ENCODE measurements at places on chromosomes 4 and X.

DNA sequence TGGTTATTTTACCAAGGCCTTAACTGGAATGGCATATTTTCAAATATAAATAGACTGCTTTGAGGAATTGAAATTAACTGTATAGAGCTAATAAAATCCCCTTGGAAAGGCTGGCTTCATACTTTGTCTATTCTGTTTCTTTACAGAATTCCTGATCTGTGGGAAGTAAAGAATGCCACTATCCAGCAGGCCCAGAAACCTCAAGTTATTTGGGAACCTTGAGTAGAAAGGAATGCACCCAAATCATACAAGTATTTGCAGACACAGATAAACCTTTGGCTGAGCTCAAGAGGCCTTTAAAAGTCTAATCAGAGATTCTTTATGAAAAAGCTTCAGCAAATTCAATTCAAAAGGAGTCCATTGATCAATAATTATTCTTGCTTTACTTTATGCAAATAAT lies 975.7 kb upstream of the PABPC4L start:
- no peak overlapping the region for H3K4me3 ChIP-seq
- no peaks in the 10 kb centered on the region for H3K4me1 ChIP-seq
- no peak overlapping the region for H3K27ac ChIP-seq
- no peaks in the 10 kb centered on the region for H3K27me3 ChIP-seq

GRCh38 chr4:6002926-6003325 lies 15.3 kb downstream of the C4orf50 start:
- H3K36me3 ChIP-seq: no peaks in the 10 kb centered on the region
- H3K4me3 ChIP-seq: no peak overlapping the region
- DNase-seq: no peak
- H3K27me3 ChIP-seq: peaks cover 46% of the 10 kb centered on the region
- H3K27ac ChIP-seq: no peak overlapping the region

GRCh38 chr4:105107095-105107856 lies 39.4 kb upstream of the TET2 start:
- no peaks in the 10 kb centered on the region for H3K27me3 ChIP-seq
- H3K36me3 ChIP-seq: no peaks in the 10 kb centered on the region
- H3K4me3 ChIP-seq: no peak overlapping the region
- H3K4me1 ChIP-seq: no peaks in the 10 kb centered on the region
- H3K27ac ChIP-seq: no peak overlapping the region

DNA sequence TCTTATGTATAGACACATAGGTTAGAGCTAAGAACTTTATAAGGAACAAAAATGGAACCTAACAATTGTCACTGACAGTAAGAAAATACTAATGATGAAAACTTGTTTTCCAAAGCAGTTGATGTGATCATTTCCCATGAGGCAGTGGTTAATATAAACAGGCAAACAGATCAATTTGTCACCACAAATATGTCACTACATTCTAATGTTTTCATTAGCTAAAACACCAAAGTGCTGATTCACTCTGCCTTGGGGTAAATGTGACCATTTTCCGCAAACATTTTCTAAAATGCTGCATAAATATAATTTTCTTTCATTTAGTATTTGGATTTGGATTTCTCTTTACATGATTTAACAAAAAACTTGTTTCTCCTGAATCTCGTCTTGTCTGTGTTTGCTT lies 408.9 kb upstream of the CTSO start:
- H3K4me3 ChIP-seq: no peak overlapping the region
- H3K27ac ChIP-seq: no peak overlapping the region
- DNase-seq: no peak
- no peaks in the 10 kb centered on the region for H3K27me3 ChIP-seq
- peaks cover 6% of the 10 kb centered on the region for H3K4me1 ChIP-seq

DNA sequence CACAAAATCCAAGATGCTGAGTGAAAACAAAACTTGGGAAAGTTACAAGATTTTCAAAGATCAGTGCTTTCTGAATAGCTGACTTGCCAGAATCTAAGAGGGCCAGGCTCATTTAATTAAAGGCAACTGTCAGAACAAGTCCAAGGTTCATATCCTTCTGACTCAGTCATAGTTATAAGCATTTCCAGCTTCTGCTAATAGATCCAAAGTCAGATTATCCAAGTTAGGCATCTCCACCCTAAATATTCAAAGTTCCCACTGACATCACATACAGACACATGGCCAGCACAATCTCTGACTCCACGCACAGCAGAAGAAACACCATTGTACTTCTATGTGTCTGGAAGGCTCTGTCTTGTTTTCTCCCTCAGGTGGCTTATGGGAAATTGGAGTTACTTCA lies 41.8 kb downstream of the GASK1B start:
- no peaks in the 10 kb centered on the region for H3K27me3 ChIP-seq
- H3K4me1 ChIP-seq: no peaks in the 10 kb centered on the region
- no peak overlapping the region for H3K27ac ChIP-seq
- no peak for DNase-seq

- no peaks in the 10 kb centered on the region for H3K36me3 ChIP-seq
- no peak overlapping the region for H3K27ac ChIP-seq
- no peak overlapping the region for H3K4me3 ChIP-seq
- peak; percentile 6 for DNase-seq
- H3K4me1 ChIP-seq: no peaks in the 10 kb centered on the region
Observed at GRCh38 chr4:138522366-138522765, 280.2 kb upstream of the SLC7A11 start.

- H3K36me3 ChIP-seq: no peaks in the 10 kb centered on the region
- no peak overlapping the region for H3K4me3 ChIP-seq
- H3K27me3 ChIP-seq: no peaks in the 10 kb centered on the region
- H3K27ac ChIP-seq: no peak overlapping the region
- DNase-seq: no peak
Observed at GRCh38 chrX:32851556-32851955, 359.8 kb downstream of the DMD start.

- DNase-seq: no peak
- no peak overlapping the region for H3K27ac ChIP-seq
- no peaks in the 10 kb centered on the region for H3K36me3 ChIP-seq
Observed at GRCh38 chr4:136571315-136571714, 961.0 kb downstream of the PCDH18 start.

- H3K4me1 ChIP-seq: no peaks in the 10 kb centered on the region
- DNase-seq: no peak
- no peaks in the 10 kb centered on the region for H3K36me3 ChIP-seq
- H3K27me3 ChIP-seq: no peaks in the 10 kb centered on the region
- no peak overlapping the region for H3K27ac ChIP-seq
Observed at GRCh38 chr4:28278676-28279075, 1418.0 kb downstream of the STIM2 start.

DNA sequence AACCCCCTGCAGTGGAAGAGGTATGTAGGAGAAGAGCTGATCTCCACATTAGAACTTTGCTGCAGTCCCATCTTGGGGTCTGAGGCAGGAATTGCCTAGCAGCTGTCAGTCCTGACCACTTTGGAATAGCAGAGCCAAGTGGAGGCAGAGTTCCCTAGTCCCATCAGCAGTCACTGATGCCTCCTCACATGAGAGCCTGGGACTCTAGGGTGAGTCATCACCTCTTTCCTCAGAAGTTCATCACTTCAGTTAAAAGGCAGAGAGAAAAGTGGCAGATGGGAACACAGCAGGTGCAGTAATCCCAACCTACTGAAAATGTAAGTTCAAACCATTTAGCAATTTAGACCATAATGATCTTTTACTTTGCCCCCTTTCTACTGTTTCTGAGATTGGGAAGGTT lies 73.9 kb upstream of the MED14 start:
- no peak for DNase-seq
- H3K27ac ChIP-seq: no peak overlapping the region
- no peak overlapping the region for H3K4me3 ChIP-seq
- no peaks in the 10 kb centered on the region for H3K4me1 ChIP-seq

- H3K27ac ChIP-seq: no peak overlapping the region
- no peak for DNase-seq
- H3K4me3 ChIP-seq: no peak overlapping the region
- H3K27me3 ChIP-seq: no peaks in the 10 kb centered on the region
- no peaks in the 10 kb centered on the region for H3K4me1 ChIP-seq
Observed at GRCh38 chr4:93775551-93775950, 53.0 kb upstream of the ATOH1 start.

DNA sequence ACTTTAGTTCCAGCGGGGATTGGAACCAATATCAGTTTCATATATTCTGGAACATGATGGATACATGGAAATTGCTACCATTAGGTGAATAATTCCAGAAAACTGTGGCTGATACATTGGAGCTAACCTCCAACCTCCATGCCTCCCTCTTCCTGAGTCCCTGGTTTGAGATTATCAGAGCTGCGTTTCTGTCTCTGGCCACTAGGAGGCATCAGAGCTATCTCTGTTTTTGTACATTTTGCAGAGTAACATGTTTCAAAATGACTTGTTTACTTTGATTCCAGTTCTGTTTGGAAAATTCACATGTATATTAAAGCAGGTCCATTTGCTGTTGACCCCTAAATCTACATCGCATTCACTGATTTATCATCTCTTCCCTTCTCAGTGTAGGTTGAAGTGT lies 2.4 kb upstream of the RAB40AL start:
- H3K4me1 ChIP-seq: no peaks in the 10 kb centered on the region
- H3K36me3 ChIP-seq: no peaks in the 10 kb centered on the region
- H3K27ac ChIP-seq: no peak overlapping the region
- H3K27me3 ChIP-seq: no peaks in the 10 kb centered on the region
- no peak overlapping the region for H3K4me3 ChIP-seq

GRCh38 chr4:158811216-158811540 lies 42.4 kb downstream of the FNIP2 start:
- no peak for DNase-seq
- H3K27me3 ChIP-seq: no peaks in the 10 kb centered on the region
- H3K36me3 ChIP-seq: no peaks in the 10 kb centered on the region

- no peak for DNase-seq
- no peaks in the 10 kb centered on the region for H3K27me3 ChIP-seq
- no peak overlapping the region for H3K27ac ChIP-seq
Observed at GRCh38 chr4:185463541-185463940, 8.0 kb downstream of the CCDC110 start.

- H3K27ac ChIP-seq: no peak overlapping the region
- H3K36me3 ChIP-seq: no peaks in the 10 kb centered on the region
- no peaks in the 10 kb centered on the region for H3K27me3 ChIP-seq
- no peak overlapping the region for H3K4me3 ChIP-seq
Observed at GRCh38 chr4:168811786-168812651, 198.0 kb downstream of the CBR4 start.

DNA sequence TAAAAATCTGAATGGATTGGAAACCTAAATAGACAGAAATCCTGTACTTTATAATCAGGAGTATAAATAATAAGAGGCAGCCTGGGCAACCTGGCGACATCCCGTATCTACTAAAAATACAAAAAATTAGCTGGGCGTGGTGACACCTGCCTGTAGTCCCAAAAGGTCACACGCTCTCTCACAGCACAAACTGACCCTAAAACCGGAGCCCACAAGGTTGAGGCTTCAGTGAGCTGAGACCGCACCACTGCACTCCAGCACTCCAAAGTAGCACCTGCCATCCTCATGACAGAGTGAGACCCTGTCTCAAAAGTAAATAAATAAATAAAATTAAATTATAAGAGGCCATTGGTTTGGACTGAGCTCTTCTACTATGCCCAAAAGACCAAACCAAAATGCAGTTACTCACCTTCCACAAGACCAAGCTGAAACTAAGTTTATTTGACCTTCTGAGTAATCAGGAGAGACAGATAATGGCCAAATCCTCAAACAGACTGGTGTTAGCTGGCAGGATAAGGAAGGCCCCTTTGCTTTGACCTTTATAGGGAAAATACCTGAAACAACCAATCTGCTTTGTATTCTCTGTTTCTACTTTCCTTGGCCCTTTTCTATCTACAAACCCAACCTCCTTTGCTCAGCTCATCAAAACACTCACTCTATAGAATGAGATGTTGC lies 3.2 kb upstream of the GRSF1 start:
- no peaks in the 10 kb centered on the region for H3K4me1 ChIP-seq
- H3K36me3 ChIP-seq: no peaks in the 10 kb centered on the region
- H3K4me3 ChIP-seq: no peak overlapping the region
- no peak for DNase-seq
- no peaks in the 10 kb centered on the region for H3K27me3 ChIP-seq

DNA sequence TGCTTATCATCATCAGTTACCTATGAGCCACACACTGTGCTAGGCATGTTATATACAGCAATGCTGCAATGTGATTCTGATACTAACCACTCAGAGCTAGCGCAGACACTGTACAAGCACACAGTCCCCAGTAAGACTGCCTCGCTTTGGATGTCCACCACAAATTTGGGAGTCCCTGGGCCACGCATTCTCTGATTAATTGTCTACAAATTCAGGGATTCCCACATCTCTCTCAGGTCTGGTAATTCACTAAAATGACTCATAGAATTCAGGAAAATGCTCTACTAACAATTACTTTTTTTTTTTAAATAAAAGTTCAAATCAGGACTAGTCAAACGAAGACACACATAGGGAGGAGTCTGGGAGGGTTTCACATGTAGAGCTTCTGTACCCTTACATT lies 652.1 kb upstream of the AADAT start:
- DNase-seq: no peak
- no peaks in the 10 kb centered on the region for H3K27me3 ChIP-seq
- H3K36me3 ChIP-seq: no peaks in the 10 kb centered on the region
- no peak overlapping the region for H3K27ac ChIP-seq
- H3K4me3 ChIP-seq: no peak overlapping the region

GRCh38 chr4:183395395-183395794 lies 49.0 kb upstream of the CDKN2AIP start:
- no peak overlapping the region for H3K27ac ChIP-seq
- H3K4me3 ChIP-seq: no peak overlapping the region
- DNase-seq: no peak
- H3K27me3 ChIP-seq: no peaks in the 10 kb centered on the region

GRCh38 chr4:75630174-75630936 lies at the start of gene CDKL2:
CDKL2 (minus strand) TSS chr4:75630528; CDS start chr4:75625988, 4,540 bp downstream.
- no peaks in the 10 kb centered on the region for H3K27me3 ChIP-seq
- DNase-seq: peak; percentile 81
- H3K4me3 ChIP-seq: peak within 1 kb of the TSS; percentile 61

- no peaks in the 10 kb centered on the region for H3K36me3 ChIP-seq
- no peak overlapping the region for H3K4me3 ChIP-seq
- no peak for DNase-seq
Observed at GRCh38 chr4:81758574-81759264, 287.0 kb upstream of the RASGEF1B start.
